ENCODE measurements at places on chromosomes 2 and 18.
A peak's percentile ranks its signal among the peaks of the same experiment; 100 is the strongest.

- no peak for DNase-seq
These were observed 34.8 kb downstream of the POU3F3 start for GRCh38 chr2:104888489-104889258.

GRCh38 chr2:28538134-28538533, 42.3 kb downstream of the PLB1 start:
- DNase-seq = no peak

DNA sequence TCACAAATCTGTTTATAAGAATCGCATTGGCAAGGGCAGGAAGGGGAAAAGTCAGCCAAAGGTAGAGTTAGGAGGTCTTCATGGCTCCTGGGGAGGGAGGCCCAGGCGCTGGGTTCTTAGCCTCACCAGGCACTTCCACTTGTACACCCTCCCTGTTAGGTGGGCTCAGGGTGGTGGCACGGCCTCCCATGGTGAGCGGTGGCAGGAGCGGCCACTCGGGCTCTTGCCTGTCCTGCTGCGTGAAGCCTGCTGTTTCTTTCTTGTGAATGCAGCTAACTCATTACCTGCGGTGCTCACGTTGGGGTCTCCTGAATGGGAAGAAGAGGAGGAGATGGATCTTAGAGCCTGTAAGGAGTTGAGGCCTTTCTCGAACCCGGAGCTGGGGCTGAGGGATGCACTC, 40.8 kb downstream of the TOGARAM2 start:
- no peak for DNase-seq

GRCh38 chr18:80109676-80110078, 615 bp downstream of the ADNP2 start:
- DNase-seq = no peak

DNA sequence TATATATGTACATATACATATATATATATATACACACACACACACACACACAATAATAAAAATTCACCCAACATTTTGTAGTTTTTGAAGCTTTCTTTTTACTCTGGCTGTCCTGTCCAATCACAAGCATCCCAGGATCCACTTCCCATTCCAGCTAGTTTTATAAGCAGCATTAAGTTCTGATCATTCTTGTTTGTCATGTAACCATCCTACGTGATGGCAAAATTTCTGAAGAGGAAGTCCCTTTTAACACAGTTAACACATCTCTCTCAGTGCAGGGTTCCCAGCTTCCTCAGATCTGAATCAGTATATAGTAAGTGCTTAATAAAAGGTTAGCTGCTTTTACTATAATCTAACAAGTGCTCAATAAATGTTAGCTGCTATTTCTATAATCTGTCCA, 26.4 kb downstream of the MYOM1 start:
- no peak for DNase-seq

GRCh38 chr2:2229626-2230432, 101.2 kb downstream of the MYT1L start:
- DNase-seq = no peak

GRCh38 chr2:31580321-31581117, at the start of gene SRD5A2:
Gene SRD5A2, minus strand, starts transcription at chr2:31580938. Its CDS starts 38 bp downstream, at chr2:31580900.
- DNase-seq = no peak

DNA sequence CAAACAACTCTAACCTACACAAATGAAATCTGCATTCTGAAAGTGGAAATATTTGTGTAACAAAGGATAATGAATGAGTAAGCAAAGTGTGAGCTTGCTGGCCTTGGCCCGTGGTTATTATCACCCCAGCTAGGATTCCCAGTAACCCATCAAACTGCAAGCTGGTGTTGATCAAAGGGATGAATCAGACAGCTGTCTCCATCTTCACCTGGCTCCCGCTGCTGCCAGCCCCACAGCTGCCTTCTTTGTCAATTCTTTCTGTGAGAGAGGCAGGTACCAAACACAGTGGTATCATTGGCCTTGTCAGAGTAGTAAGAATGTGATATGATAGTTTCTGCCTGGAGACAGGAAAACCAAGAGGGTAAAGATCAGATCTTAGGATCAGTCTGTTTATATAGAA, 25.2 kb upstream of the RGPD4 start:
- peak; percentile 26 for DNase-seq

DNA sequence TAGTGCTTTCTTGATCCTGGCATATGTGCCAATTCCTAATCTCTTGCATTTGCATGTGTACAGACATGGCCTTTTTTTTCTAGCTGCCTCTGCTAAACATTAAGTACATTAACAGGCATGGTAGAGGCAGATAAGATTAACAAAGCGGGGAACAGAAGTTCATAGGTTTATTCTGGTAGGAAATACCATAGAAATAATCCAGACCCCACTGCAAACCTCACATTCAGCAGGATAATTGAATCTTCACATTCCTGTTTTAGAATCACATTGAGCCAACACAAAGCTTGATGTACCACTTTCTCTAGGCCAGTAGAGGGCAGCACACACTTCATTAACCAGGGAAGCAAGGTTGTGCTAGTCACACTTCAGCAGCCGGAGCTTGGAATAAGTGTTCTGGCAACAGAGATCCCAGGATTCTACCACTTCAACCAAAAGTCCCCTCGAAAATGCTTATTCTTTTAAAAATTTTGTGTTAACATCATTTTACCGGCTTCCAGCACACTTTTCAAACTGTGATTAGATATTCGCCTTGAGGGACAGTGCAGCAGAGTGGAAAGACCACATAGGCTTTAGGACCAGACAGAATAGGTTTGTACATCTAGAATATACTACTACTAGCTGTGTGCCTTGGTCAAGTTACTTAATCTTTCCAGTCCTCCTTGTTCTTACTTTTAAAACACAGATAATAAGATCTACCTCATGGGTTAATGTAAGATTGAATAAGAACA, 420.2 kb upstream of the CHST9 start:
- peak; percentile 67 for DNase-seq

GRCh38 chr2:159828738-159829137, 30.7 kb upstream of the CD302 start:
- DNase-seq = no peak

GRCh38 chr2:176068419-176068832, 15.3 kb downstream of the EVX2 start:
- DNase-seq = no peak

DNA sequence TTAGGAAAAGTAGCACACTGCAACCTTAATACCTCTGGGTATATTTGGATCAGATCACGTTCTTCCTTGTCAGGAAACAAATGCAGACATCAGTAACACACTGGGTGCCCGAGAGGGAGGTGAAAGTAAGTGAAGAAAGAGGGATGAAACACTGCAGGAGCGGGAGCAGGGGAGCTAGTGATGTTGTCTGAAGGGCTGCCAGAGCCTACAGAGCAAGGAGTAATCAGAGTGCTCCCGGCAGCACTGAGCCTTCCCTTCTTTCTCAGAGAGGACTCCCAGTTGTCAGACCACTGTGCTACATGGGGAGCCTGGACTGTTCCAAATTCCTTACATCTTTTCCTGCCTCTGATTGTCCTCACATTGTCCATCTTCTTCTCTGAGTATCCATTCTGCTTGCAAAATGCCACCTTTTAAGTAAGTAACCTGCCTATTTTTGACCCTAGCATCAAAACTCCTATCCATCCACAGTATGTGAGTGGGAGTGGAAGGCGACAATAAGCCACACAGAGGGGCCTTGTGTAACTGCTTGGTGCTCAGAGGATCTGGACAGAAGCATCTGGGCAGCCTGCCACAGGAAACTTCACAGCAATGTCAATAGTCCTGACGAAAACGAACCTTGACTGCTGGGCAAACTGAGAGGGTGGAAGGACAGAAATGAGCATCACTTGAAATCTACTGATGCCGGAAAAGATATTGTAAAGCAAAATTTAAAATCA, 10.8 kb upstream of the NAB1 start:
- DNase-seq = no peak

- no peak for DNase-seq
These were observed 1682.3 kb upstream of the PIK3C3 start for GRCh38 chr18:40272630-40273231.

- no peak for DNase-seq
These were observed 1477.6 kb upstream of the NXPH2 start for GRCh38 chr2:140257692-140258300.

- DNase-seq = no peak
These were observed 177.1 kb upstream of the HDAC4 start for GRCh38 chr2:239577935-239578334.

GRCh38 chr18:79102886-79103285, 33.7 kb downstream of the ATP9B start:
- DNase-seq = no peak

DNA sequence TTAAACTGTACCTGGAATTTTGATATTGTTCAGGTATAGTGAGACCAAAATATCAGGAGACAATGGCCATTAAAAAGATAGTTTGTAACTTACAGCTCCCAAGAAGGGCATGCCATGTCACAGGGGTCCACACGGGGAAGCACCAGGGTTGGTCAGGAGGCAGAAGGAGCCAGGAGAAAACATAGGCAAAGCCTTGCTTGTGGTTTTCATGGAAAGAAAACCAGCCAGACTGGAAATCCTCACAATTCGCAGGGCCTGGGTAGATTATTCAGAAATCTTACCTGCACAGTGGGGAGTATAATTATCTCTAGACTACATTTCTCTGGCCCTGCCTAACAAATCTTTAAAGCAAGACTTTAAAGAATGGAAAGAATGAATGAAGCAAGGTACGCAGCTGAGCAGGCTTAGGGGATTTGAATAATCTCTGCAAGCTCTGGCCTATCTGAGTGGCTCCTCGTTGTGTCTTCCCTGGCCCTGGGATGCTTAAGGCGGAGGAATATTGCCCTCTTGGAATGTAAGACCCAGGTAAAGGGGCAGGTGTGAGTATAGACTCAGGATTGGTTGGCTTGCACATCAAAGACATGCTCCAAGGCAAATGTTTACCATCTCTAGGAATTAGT, 66.9 kb upstream of the CDC42EP3 start:
- no peak for DNase-seq

DNA sequence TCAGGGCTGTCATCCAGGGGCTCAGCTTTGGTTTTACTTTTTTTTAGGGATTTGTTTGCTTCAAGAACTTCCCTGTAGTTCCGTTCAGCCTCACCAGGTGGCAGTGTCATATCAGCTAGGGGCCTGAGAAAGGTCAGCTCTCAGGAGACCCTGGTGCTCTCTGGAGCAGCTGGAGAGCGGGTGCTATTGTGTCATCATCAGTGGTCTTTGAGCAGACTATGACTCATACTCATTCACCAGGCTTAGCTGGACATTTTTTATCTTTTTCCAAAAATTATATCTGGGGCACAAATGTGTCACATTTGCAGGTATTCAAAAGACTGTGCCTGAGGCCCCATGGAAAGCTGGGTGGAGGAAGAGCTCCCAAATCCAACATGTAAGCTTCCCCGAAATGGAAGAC, 24.4 kb downstream of the ZNF892 start:
- peak; percentile 70 for DNase-seq

- DNase-seq = no peak
These were observed 51.4 kb upstream of the MRPL33 start for GRCh38 chr2:27720004-27720551.

- no peak for DNase-seq
These were observed 25.0 kb upstream of the PCBP1 start for GRCh38 chr2:70062270-70062669.

DNA sequence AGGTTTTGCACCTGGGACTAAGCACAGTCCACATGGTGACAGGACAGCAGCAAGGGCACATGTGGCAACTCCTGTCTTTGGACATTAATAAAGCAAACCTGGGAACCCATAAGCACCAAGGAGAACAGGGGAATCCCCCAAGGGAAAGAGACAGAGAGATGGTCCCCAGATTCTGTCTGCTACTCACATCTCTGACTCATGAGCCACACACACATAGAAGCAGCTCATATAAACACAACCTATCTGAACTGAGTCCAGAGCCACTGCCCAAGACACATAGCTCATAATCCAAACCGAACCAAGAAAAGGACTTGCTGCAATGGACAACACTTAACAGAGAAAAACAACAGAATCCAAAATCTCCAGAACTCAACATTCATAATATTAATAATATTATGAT, 82.5 kb downstream of the OSBPL1A start:
- no peak for DNase-seq

- DNase-seq = no peak
These were observed 275.4 kb upstream of the TCF4 start for GRCh38 chr18:55863391-55863706.

- DNase-seq = no peak
These were observed 52.5 kb downstream of the SDC1 start for GRCh38 chr2:20172273-20173055.

DNA sequence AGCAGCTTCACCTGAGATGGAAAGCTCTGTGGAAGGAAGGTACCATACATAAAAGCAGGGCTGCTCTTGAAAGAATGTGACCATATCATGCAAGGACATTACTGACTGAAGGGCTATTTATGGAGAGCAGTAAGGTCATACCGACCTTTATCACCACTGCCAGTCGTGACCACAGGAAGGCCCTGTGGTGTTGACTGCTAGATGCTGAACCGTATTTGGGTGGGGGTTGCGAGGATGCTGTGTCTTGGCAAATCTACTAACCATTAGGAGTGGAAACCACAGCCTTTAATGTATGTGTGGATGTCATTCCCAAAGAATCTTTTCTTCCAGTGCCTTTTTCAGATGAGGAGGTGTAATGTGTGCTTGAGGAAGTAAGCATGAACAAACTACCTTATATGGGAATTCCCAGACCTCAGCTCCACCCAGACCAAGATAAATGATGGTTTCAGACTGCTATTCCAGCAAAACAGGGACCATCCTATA, 60.8 kb downstream of the LIMS1 start:
- DNase-seq = no peak

GRCh38 chr2:101307950-101308431, 510 bp downstream of the RNF149 start:
- peak; percentile 43 for DNase-seq

DNA sequence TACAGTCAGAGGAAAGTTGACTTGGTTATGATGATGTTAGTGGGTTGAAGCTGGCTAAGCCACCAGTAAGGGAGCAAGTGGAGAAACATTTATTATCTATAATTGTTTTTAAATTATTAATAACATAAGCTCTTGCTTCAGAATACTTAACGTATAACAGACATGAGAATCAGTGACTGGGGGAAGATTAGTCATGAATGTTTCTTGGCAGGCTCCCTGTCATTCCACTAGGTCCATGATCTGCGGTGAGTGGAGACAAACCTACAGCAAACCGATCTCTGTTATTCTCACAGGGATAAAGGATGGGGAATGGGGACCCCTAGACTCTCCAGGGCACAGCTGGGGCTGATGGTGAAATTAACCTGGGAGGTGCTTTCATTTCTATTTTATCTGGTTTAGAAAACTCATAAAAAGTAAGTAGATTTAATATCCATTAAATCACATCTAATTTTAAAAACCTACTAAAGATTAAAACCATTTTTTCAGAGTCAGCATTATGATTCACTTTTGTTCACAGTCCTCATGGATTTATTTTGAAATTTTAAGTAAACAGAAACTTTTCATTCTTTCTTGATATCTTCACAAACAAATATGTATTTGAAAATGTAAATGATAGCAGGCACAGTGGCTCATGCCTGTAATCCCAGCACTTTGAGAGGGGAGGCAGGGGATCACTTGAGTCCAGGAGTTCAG, 420.3 kb downstream of the PTPRM start:
- no peak for DNase-seq

- no peak for DNase-seq
These were observed 3.5 kb upstream of the LBX2 start for GRCh38 chr2:74502720-74503505.

GRCh38 chr2:236916181-236916580, 169.5 kb upstream of the COPS8 start:
- DNase-seq = no peak

GRCh38 chr2:135667045-135667444, 74.6 kb upstream of the UBXN4 start:
- no peak for DNase-seq

GRCh38 chr2:196145256-196145655, 26.1 kb downstream of the STK17B start:
- DNase-seq = no peak

- no peak for DNase-seq
These were observed 78.6 kb downstream of the FARSB start for GRCh38 chr2:222577341-222577740.

Data from DND-41 (cell line).